ENCODE measurements at places on chromosomes 11 and 22. TPM values are rescaled to one million over a fixed set of nuclear protein-coding genes. Genes with fewer than 3 reads are reported as not detected.

GRCh38 chr11:59255281-59255680 lies 42.6 kb upstream of the MPEG1 start:
- H3K27me3 ChIP-seq, result peaks cover 11% of the 10 kb centered on the region
- H3K4me1 ChIP-seq, result peaks cover 5% of the 10 kb centered on the region
- no peak overlapping the region for H3K4me3 ChIP-seq
- no peaks in the 10 kb centered on the region for H3K36me3 ChIP-seq

GRCh38 chr11:10862446-10862845 lies 4.6 kb upstream of the ZBED5 start:
- no peaks in the 10 kb centered on the region for H3K27me3 ChIP-seq
- peaks cover 4% of the 10 kb centered on the region for H3K36me3 ChIP-seq
- no peak overlapping the region for H3K4me3 ChIP-seq
- peaks cover 28% of the 10 kb centered on the region for H3K4me1 ChIP-seq

Gene SHISAL1
- total RNA-seq, result not detected

Gene BIRC3
- 12.9 TPM for total RNA-seq

DNA sequence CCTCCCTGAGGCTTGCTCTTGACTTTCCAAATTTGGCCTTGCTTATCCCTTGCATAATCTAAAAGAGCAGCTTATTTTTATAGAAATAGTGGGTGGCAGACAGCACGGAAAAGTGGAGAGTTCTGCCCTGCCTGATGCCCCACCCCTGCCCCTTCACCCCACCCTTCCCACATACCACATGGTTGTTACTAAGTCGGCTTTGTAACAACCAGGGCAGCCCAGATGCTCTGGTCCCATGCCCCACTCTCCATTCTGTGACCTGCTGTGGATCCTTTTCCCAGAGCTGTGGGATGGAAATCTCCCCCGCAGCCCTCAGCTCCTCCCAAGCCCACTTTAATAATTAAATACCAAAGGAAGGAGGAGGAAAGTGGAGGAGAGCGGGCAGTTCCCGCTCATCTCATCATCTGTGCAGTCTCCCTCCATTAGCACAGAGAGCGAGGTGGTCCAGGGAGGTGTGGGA lies 10.9 kb downstream of the MRGPRF start:
- no peak overlapping the region for H3K4me3 ChIP-seq
- H3K27me3 ChIP-seq, result no peaks in the 10 kb centered on the region
- H3K27ac ChIP-seq, result no peak overlapping the region
- H3K36me3 ChIP-seq, result no peaks in the 10 kb centered on the region

- no peak overlapping the region for H3K27ac ChIP-seq
- DNase-seq, result no peak
- H3K4me1 ChIP-seq, result peaks cover 51% of the 10 kb centered on the region
Observed at GRCh38 chr22:49922484-49922883, 4.0 kb downstream of the CRELD2 start.

- H3K4me1 ChIP-seq, result peaks cover 28% of the 10 kb centered on the region
- DNase-seq, result no peak
- peaks cover 2% of the 10 kb centered on the region for H3K27me3 ChIP-seq
- no peak overlapping the region for H3K27ac ChIP-seq
- H3K4me3 ChIP-seq, result no peak overlapping the region
Observed at GRCh38 chr11:67449116-67449844, 3.2 kb downstream of the GPR152 start.

DNA sequence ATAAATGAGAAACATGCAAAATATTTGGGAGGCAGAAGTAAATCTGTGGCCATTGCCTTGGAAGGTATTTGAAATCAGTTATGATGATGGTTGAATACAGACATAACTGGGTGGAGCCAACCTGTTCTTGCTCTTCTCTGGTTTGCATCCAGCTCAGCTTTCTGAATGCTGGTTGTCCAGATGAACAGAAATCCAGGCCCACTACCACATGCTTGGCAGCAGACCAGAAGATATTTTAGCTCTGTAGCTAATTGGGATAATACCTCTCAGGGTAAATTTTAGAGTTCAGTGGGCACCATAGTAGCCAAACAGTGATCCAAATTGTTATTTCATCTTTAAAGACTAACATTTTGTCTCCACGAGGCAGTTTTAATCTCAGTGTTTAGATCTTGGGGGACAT lies 308.3 kb downstream of the RAB38 start:
- H3K4me1 ChIP-seq, result no peaks in the 10 kb centered on the region
- no peaks in the 10 kb centered on the region for H3K36me3 ChIP-seq

- H3K27ac ChIP-seq, result peak overlapping the region; percentile 88
- DNase-seq, result peak; percentile 22
- H3K27me3 ChIP-seq, result peaks cover 11% of the 10 kb centered on the region
Observed at GRCh38 chr11:123233280-123233974, 38.4 kb upstream of the CLMP start.

DNA sequence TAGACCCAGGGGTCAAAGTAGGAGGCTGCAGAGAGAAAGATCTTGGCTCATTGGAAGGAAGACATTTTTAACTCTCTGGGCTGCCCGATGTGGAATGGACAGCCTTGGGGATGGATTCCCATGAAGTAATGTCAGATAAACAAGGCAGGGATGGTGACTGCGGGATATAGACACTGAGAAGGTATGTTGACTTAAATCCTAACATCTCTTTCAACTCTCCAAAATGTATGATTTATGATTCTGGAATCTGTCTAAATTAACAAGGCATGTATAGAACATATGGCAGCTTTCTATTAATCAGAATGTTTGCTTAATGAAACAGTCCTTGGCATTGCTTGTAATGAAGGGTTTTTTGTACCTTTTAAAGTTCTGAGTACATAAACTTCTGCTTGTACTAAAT lies 56.1 kb upstream of the VSTM5 start:
- H3K27ac ChIP-seq, result no peak overlapping the region
- no peak overlapping the region for H3K4me3 ChIP-seq
- H3K27me3 ChIP-seq, result peaks cover 10% of the 10 kb centered on the region
- no peak for DNase-seq
- no peaks in the 10 kb centered on the region for H3K4me1 ChIP-seq
